ENCODE measurements at places on chromosomes 16 and 17.

DNA sequence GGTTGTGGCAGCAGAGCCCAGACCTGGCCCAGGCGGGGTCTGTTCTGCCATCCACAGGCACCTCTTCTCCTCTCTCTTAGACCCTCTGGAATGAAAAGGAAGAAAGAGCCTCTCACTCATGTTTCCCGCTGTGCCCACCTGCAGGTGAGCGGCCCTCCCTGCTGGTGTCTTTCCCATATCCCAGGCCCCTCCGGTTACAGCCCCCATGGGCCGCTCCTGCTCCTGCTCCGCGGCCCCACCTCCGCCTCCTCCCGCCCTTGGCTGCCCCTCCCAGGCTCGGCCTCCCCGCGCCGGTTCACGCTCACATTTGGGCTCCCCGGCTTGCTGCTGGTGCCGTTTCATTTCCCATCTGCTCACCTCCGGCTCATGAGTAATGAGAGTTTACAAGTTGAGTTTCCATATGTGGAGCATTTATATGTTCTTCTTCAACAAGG is 98.7 kb upstream of the SDK2 start:
- DNase-seq = no peak

- DNase-seq = no peak
These were observed 9.7 kb upstream of the ARL2BP start for GRCh38 chr16:57235128-57236021.

DNA sequence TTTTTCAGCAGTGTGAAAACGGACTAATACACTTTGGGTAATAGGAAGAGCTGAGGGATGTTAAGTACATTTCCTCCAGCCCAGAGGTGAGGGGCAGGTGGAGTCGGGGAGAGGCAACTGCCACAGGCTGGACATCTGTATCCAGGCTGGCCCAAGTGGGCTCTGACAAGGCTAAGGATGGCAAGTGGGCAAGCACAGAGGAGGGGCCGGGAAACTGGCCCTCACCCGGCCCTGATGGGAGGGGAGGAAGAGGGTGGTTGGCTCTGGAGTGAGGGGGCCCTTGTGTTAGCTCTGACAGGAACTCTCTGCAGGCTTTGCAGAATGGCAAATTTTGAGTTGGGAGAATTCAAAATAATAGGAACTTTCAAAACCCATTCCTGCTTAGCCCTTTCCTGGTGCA is 251.0 kb upstream of the TNRC6C start:
- no peak for DNase-seq

DNA sequence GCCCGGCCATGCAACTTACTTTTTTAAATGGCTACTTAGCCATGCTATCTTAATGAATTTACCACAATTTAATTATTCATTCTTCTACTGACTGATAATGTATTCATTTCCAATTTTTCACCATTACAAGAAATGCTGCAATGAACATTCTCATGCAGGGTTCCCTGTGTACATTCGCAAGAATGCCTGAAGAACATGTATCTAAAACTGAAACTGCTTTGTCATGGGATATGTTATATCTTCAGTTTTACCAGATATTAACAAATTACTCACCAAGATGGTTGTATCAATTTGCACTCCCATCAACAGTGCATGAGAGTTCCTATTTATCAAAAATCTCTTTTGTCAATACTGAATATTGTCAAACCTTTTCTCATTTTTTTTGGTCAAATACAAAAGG is 100.8 kb downstream of the SLC39A11 start:
- no peak for DNase-seq

DNA sequence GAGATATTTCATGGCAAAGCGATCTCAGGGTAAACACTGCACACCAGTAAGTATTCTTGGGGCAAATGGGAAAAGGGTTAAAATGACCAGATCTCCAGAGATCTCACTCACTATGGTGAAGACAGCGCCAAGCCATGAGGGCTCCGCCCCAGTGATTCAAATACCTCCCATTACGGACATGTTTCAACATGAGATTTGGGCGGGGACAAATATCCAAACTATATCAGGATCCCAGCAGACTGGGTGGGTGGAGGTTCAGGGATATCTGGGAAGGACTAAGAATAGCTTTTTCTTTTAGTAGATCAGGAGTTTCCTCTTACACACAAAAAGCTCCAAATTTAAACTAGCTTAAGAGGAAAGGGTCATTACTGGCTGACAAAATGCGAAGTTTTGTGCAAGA is 181.7 kb downstream of the WWOX start:
- no peak for DNase-seq

GRCh38 chr16:2985893-2986355 is 5.7 kb upstream of the PKMYT1 start:
- no peak for DNase-seq

DNA sequence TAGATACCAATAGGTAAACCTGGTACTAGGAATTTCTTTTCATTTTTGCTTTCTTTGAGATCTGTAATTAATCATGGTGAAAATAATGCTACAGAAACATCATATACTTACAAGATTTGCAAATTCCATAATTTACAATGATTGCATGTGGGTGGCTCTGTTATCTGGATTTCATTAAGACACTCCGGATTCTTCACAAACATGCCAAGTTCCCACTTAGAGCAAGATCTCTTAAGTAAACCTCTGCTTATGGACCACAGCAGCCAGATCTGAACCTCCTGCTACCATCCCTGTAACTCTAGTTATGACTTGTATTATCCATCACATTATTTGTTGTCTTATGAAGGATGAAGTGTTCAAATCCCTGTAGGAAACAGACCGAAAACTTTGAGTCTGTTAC is 424.7 kb downstream of the CDH13 start:
- no peak for DNase-seq

GRCh38 chr17:74297941-74298340 is 23.9 kb downstream of the DNAI2 start:
- no peak for DNase-seq

GRCh38 chr16:58937661-58938060 is 203.5 kb upstream of the GOT2 start:
- no peak for DNase-seq

DNA sequence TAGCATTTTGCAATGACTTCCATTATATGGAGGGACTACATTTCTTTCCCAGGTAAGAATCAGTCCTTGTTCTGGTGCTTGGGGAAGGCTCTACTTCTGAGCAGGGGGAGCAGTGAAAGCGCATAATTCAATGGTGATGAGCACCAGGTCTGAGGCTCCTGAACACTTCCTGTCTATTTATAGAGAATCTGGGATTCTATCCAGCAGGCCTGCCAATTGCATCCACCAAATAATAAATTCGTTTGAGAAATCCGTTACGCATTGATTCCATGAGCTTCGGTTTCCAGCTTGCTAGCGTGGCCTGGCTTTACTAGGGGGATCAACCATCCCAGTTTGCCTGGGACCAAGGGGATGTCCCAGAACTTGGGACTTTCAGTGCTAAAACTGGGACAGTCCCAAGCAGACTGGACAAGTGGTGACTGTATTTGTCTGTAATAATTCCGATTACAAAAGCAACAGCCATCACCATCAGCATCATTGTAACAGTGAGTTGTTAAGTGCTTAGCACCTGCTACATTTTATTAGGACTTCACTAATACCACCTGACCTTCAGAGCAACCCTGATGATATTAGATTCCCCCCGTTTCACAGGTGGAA is 349.9 kb downstream of the MAF start:
- no peak for DNase-seq

- no peak for DNase-seq
These were observed 132.1 kb downstream of the KCNJ12 start for GRCh38 chr17:21508211-21508610.

- no peak for DNase-seq
These were observed 3.3 kb upstream of the STH start for GRCh38 chr17:45995627-45996270.

GRCh38 chr16:89538286-89538685 is 22.2 kb upstream of the RPL13 start:
- DNase-seq = no peak

GRCh38 chr16:22855231-22855630 is 41.3 kb downstream of the HS3ST2 start:
- no peak for DNase-seq

- DNase-seq = no peak
These were observed 27.9 kb downstream of the SMURF2 start for GRCh38 chr17:64634218-64634617.

- peak; percentile 59 for DNase-seq
These were observed 18.7 kb downstream of the SREBF1 start for GRCh38 chr17:17818088-17818526.

DNA sequence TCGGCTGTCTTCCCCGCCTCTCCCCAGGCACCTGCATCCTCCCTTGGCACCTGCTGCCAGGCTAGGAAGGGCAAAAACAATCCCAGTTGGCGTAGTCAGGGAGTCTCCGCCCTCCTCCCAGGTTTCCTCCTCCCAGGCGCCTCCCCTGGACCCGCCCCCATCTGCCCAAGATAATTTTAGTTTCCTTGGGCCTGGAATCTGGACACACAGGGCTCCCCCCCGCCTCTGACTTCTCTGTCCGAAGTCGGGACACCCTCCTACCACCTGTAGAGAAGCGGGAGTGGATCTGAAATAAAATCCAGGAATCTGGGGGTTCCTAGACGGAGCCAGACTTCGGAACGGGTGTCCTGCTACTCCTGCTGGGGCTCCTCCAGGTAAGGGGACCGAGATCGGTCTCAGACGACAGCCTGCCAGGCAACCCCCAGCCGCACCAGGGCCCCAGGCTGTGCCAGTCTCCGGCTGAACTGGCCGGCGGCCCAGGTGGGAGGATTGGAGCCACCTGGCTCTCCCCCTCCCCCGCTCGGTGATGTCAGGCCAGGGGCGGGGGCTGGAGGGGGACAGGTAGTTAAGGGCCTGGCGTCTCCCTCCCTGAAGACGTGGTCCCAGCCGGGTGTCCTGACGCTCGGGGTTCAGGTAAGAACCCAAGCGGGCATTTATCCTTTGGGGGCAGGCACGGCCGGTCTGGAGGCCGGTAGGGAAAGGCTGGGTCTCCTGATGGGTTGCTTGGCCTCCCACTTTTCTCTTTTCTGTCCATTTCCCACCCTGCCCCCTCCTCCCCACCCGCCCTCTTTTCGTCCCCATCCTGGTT is at the start of gene GRB7:
TSS of gene GRB7 (plus strand) at position 179 of the 808 bp plus-strand sequence. CDS start 4,364 bp downstream, outside the sequence.
- no peak for DNase-seq

GRCh38 chr16:84775262-84775810 is 44.4 kb upstream of the CRISPLD2 start:
- no peak for DNase-seq

DNA sequence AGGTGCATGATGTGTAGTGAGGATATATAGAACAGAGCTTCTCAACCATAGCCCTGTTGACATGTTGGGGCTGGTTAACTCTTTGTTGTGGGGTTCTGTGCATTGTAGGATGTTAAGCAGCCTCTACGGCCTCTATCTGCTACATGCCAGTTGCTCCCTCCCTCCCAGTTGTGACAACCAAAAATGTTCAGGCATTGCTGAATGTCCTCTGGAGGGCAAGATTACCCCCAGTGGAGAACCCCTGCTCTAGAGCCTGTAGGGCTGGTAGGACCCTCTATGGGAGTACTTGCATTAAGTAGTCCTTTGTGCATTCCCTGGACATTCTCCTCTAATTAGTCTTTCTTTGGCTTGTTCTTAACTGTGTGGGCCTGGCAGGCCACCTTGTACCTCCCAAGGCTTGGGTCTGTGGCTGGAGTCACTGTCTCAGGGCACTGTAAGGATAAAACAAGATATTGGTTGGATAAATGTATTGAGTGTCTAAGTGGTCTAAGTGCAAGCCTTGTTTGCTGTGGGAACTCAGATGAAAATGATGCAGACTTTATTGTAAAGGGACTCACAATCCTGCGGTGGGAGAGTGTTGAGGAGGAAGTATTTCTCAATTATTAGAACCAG is 19.8 kb upstream of the MYO1D start:
- no peak for DNase-seq

DNA sequence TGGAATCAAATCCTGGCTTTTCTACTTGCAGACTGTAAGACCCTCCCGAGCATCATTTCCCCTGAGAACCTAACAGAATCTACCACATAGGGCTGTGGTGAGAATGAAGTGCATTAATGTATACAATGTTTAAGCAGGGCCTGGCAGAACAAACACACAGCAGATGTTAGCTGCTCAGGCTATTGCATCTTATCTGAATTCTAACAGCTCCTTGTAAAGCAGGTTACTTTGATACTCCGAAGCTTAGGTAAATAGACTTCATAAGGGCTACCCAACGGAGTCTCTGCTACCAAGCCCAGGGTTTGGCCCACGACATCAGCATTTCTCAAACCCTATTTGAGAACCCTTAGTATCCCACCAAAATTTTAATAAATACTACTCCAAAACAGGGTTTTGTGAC is 24.4 kb upstream of the NOS2 start:
- DNase-seq = no peak

DNA sequence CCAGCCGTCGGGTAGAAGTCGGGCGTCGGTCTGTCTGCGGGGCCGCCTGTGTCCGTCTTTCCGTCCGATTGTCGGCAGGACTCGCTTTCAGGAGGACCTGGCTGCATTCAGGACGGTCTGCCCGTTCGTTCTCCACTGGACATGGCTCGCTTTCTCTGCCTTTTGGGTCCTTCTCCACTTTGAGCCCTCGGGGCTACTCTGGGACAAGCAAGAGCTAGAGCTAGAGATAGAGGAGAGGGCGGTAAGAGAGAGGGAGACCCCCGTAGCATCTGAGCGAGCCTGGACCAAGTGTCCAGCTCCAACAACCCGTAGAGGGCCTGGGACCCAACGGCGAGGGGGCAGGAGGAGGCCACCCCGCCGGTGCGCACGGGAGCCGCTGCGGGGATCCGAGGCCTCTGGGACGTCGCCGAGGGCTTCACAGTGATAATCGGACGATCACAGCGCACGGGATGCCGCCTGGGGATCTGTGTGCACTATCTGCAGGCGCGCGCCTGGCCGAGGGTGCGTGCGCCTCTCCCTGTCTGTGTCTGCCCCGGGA is 4.5 kb downstream of the TBX4 start:
- DNase-seq = no peak

DNA sequence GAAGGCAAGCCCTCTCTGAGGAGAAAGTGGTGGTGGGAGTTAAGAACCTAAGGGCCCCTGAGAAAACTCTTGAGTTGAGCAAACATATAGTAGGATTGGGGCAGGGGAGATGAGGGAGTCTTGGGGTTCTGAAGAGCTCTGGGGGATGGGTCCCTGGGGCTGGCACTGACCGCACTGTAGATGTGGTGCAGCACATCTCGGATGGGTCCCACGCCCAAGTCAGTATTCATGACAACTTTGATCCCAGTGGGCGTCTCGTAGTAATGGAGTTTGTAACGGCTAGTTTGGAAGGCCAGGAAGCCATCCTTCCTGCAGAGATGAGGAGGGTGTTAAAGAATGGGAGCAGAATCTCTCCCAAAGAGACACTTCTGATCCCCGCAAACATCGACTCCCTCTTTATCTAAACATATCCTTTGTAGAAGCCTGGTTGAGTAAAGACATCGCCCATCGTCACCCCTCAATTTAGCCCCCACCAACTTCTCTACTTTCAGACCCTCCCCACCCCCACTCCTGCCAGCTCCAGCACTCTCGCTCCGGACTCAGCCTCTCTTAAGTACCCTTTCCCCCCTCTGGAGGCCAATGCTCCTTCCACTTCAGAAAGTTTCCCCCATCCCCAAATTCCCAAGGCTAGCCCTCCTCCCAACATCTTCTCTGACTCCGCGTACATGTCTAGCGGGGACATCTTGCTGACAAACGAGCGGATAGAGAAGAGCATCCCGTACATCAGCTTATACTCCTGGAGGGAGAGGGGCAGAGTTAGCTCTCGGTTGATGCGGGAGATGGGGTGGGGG is 710 bp downstream of the TRAPPC1 start:
- DNase-seq = peak; percentile 43

All from GM19239 (cell line).